NCI-H1105 (cell line): ENCODE measurements at places on chromosomes 2 and 18.
A peak's percentile ranks its signal among the peaks of the same experiment; 100 is the strongest.

DNA sequence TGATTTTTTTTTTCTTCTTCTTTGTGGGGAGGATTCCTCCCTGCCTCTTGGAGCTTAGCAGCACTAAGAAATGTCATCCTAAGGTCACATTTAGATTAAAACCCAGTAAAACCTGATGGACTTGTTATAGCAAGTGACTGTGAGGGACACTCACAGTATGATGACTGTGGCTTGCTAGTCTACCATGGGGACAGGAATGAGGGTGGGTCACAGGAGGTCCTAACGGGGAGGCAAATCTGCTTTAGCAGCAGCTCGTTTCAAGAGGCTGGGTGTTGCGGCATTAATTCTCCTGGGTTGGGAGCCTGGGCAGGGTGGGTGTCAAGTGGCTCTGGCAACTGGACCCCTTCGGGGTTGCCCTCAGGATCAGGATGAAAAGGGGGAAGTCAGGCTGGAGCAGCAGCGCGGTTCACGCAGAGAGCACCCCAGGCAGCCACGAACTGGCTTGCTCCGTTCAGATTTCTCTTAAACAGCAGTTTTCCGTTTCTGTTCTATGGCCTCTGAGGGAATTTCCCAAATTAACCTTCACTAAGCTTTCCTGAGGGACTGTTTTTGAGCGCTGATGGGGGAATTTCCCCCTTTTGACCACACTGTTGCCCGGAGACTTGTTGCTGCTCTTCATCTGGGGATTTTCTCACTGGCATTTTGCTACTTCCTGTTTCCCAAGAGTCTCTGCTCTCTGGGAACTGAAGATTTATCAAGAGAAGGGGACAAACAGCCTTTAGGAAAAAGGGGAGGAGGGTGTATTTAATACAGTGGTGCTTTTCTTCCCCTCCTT is 59.8 kb upstream of the PELI1 start:
- no peak for DNase-seq

DNA sequence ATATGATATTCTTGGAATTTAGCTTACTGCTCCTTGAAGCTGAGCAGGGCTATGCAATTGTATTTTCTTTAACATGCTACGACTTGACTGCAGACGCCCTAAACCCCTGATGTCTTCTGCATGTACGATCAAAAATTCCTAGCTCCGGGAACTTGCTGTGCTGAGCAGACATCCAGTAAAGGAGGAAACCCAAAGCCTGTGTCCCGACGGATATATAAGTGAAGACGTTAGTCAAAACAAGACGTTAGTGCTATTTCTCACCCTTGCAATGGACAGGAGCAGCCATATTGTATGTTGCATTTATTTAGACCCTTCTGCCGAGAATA is 51.5 kb downstream of the SETBP1 start:
- no peak for DNase-seq

GRCh38 chr2:8500124-8501054 is 181.5 kb upstream of the ID2 start:
- DNase-seq, result no peak

GRCh38 chr2:221022554-221022953 is 549.5 kb downstream of the EPHA4 start:
- DNase-seq, result no peak

GRCh38 chr2:189306525-189306924 is 127.0 kb upstream of the COL5A2 start:
- DNase-seq, result no peak

DNA sequence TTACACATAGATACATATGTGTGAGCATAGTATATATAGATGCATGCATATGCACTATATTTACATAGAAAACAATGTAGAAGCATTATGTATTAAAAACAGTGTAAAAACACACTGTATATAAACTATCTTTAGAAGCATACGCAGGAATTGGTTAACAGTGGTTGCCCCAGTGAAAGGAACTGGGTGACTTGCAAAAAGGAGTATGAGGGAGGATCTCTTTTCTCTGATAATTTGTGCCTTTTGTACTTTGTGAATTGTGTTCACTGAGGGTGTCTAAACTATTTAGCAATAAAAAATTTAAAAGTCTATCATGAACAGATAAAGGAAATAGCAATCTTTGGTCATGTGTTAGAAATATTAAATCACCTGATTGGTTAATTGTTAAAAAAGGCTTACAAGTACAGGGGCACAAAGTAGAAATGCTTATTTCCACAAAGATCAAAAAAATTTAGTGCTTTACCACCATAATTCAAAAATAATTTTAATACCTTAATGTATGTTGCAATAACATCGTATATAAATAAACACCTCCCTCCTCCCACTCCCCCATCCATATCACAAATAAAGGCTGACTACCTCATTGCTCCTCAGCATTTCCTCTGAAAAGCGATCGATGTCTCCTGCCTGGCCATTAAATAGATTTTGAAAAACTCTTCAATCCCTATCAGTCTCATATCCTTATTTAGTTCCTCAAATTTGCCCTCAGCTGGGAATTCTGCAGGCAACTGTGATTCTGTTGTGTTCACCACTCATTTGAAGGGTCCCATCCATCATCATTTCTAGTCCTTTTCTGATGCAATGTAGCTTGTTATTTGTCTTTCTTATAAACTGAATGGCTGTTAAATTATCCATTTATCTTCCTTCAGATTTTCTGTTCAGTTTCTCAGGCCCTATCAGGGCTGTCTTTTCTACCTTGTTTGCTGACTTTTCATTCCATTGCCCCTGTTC is 257.3 kb downstream of the AGPS start:
- DNase-seq, result no peak

DNA sequence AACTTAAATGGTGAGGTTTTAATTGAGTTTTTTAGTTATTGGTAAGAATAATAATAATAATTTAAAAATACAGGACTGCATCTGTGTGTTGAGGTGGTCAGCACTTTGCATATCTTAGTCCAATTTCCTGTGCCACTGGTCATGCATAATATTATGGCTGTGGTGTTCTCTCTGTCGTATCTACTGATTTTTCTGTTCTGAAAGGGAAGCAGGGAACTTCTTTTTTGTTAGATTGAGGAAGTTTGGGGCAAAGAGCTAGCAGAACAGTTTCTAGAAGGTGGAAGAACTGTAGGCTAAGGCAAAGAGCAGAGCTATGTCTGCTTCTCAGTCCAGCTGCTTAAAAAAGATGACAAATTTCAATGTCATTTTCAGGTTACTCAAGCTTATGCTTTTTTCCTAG is 74.3 kb downstream of the XRCC5 start:
- DNase-seq, result no peak

- DNase-seq, result no peak
Measured at GRCh38 chr2:96402591-96402990, 67.0 kb downstream of the NCAPH start.

DNA sequence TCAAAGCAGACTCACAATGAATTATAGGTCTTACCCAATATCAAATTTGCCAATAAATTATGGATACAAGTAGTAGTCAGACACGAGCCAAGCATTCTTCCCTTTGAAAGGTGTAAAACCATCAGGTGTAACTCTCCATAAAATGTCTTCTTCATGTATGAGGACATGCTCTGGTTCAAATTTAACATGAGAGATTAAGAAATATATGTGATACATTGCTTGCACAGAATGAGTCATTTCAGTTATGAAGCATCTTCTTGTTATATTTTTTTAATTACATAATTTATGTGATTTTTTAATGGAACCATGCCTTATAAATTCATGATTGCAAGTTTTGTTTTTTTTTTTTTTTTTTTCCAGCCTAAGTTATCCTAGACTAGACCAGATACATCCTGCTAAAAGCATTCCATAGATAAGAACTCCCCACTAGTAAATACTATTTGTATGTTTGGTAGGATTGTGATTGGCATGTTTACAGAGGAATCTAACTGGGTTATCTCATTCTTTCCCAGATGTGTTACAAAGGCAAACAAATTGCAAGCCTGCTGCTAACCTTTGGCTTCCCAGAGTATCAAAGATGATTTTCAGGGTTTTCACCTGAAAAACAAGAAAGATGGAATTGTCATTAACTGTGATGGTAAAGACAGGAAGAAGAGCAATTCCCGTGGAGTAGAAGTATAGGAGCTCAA is 621.9 kb downstream of the XIRP2 start:
- DNase-seq, result no peak

GRCh38 chr2:240981280-240981679 is 17.1 kb upstream of the SNED1 start:
- no peak for DNase-seq

DNA sequence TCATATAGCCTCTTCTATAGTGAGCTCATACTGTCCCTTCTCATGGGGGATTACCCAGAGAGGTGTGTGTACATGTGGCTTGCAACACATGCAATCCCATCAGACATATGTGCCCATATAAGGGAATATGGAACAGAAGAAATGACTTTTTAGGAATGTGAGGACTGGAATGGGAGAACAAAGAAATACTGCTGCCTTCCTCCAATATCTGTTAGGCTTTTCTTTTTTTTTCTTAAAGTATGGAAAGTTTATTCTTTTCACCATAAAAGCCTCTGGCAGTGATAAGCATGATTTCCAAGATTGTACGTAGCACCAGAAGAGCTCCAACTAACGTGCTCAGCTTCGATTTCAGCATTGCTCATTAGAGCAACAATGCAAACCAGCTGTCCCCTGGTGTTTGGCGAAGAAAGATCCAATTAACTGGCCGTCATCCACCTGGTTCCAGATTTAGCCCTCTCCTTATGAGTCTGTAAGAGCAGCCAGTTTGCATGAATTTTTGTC is 113.6 kb downstream of the ADCYAP1 start:
- DNase-seq, result no peak

DNA sequence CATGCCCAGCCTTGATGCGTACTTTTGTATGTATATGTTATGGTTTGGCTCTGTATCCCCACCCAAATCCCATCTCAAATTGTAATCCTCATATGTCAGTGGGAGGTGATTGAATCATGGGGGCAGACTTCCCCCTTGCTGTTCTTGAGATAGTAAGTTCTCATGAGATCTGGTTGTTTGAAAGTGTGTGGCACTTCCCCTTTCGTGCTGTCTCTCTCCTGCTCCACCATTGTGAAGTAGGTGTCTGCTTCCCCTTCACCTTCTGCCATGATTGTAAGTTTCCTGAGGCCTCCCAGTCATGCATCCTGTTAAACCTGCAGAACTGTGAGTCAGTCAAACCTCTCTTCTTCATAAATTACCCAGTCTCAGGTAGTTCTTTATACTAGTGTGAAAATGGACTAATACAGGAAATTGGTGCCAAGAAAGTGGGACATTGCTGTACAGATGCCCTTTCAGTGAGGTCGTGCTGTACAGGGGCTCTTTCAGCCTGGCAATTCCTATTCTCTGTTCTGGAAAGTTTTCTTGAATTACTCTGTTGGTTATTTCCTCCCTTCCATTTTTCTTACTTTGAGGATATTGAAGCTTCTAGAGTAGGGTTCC is 38.2 kb downstream of the KCMF1 start:
- DNase-seq, result no peak

DNA sequence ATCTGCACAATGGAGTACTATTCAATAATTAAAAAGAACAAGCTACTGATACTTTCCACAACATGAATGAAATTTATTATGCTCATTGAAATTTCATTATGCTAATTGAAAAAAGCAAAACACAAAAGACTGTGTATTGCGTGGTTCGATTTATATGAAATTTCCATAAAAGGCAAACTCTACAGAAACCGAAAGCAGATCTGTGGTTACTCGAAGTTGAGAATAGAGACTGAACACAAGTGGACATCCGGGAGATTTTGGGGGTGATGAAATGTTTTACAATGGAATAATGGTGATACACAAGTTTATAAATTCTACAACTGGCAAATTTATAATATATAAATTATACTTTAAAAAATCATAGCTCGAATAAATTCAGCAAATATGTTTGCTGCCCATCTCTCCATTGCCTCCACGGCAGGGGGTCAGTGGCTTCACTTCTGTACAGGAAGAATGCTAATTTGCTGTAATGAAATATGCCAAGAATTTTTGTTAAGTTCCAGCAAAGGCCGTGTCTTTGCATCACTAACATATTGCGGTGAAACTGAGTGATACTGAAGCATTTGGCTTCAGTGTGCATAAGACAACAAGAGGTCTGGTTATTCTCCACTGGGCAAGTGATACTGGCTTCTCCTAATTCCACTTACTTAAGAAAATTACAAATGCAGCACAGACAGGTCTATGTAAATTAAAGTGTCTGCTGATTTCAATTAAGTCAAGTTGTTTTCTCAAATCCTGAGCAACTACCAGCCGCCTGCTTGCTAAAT is 96.7 kb downstream of the TMEM163 start:
- no peak for DNase-seq

- DNase-seq, result no peak
Measured at GRCh38 chr2:173148520-173148919, 72.9 kb downstream of the MAP3K20 start.

- no peak for DNase-seq
Measured at GRCh38 chr2:239865059-239865639, 160.0 kb downstream of the NDUFA10 start.

DNA sequence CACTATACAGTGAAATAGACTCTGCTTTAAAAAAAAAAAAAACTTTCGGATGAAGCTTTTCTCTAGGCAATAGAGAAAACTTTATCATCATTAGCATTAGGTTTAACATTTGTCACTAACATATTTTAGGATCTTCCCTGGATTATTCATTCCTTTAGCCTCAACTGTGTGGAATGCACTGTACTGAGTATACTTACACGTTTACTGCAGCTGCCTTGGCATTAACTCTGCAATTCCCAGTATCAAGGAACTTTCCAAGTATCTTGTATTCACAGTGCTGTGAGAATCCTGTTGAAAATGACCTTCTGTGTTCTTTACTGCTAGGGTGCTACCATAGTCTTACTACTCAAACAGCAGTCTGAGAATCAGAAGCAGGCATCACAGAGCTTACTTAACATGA is 328.2 kb upstream of the COL3A1 start:
- DNase-seq, result no peak

- DNase-seq, result no peak
Measured at GRCh38 chr2:31415421-31415820, 879 bp upstream of the XDH start.

- DNase-seq, result no peak
Measured at GRCh38 chr2:162266460-162266760, 23.2 kb upstream of the FAP start.

DNA sequence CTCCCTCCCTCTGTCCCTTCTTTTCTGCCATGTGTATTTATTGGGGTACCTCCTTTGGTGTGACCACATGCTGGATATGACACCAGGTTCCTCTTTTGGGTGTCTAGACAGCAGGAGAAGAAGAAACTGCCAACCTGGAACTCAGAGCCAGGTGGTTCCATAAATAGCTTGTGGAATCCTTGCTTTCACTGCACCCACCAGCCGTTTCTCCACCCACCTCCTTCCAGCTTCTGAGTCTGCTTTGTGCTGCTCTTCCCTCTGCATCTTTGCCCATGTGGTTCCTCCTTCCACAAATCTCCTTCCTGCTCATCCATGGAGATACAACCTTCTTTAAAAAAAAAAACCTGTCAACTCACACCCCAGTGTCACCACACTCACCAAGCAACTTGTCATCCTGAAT is 80.2 kb upstream of the SKOR2 start:
- no peak for DNase-seq

GRCh38 chr2:38835015-38835601 is 40.6 kb downstream of the DHX57 start:
- DNase-seq, result peak; percentile 13

GRCh38 chr2:20136149-20136548 is 84.7 kb upstream of the LAPTM4A start:
- DNase-seq, result no peak
